ENCODE measurements at places on chromosomes 7 and 10. TPM values are rescaled to one million over a fixed set of nuclear protein-coding genes. Genes with fewer than 3 reads are reported as not detected.
A peak's percentile ranks its signal among the peaks of the same experiment; 100 is the strongest.

The HOXA6 gene
- polyA plus RNA-seq = not detected

The PRSS2 gene
- not detected for polyA plus RNA-seq

The PNLIP gene
- not detected for polyA plus RNA-seq

The ATOH7 gene
- polyA plus RNA-seq = not detected

The NFKB2 gene
- 11.4 TPM for polyA plus RNA-seq

The IL15RA gene
- 22.6 TPM for polyA plus RNA-seq

DNA sequence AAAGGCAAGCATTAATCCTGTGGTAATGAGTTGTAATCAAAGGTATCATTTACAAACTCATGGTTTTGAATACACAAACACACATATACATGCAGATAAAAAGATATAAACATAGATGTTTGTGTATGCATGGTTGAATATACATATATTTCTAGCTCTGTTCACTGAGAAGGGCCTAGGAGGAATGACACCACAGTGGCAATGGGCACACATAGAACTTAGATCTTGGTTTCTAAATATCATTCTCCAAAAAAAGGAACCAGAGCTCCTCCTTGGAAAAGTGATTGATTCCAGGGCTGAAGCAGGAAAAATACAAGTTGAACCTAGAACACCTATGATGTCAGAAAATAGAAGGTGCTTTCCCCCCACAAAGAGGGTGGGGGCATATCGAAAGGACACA, 6.9 kb downstream of the CUL2 start:
- H3K4me1 ChIP-seq = peaks cover 84% of the 10 kb centered on the region
- no peak overlapping the region for H3K4me3 ChIP-seq
- no peak for DNase-seq

DNA sequence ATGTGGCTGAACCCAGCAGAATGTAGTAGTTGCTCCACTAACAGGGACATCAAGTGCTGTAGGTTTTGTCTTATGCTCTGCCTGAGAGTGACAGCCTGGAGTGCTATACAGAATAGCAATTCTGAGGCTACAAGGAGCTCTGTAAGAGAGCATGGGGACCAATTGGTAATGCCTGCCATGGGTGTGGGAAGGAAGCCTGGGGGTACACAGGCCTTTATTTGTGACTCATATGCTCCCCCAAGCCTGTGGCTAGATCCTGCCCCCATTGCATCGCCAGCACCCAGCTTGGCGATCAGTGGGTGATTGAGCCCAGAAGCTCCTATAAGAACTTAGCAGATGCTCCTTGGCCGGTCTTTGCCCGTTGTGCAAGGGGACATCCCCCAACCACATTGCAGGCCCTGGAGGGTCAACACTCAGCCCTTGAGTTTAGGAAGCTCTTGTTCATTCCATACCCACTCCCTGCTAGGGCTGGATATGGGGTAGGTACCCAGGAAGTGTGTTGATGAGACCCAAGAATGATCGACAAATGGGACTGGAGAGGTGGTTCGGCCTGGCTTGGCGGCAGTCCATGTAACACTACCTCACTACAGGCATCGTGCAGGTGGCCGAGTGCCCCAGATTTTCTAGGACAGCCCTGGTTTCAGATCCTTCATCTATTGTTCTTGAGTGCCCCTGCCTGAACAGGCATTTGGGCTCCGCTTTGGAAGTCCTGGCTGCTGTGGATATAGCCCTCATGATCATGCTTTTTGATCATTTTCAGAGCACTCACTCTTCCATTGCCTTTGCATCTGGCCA, 37.7 kb downstream of the ZMIZ1 start:
- H3K4me3 ChIP-seq = no peak overlapping the region
- peaks cover 69% of the 10 kb centered on the region for H3K4me1 ChIP-seq
- no peak overlapping the region for H3K27ac ChIP-seq
- no peak for DNase-seq
- H3K36me3 ChIP-seq = no peaks in the 10 kb centered on the region
- H3K27me3 ChIP-seq = peaks cover 9% of the 10 kb centered on the region

DNA sequence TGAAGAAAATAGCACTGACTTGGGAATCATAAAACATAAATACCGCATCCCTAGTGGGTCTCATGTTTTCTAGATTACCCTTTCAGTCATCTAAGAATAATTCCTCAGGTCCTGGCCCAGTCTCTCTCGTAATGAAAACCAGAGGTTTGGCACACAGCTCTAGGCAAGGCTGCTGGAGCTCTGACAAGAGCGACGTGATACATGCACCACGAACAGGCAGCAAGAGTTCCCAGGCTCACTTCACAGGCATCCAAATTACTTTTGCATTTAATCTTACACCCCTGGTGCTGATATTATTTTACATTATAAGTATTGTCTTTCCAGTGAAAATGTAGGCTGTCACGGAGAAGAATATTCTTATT, 105.2 kb downstream of the THSD7A start:
- no peaks in the 10 kb centered on the region for H3K27me3 ChIP-seq
- H3K36me3 ChIP-seq = no peaks in the 10 kb centered on the region
- H3K4me3 ChIP-seq = no peak overlapping the region

GRCh38 chr7:130901209-130901783, 167.3 kb upstream of the KLF14 start:
- H3K36me3 ChIP-seq = peaks cover 3% of the 10 kb centered on the region
- H3K4me3 ChIP-seq = no peak overlapping the region
- H3K27me3 ChIP-seq = peaks cover 4% of the 10 kb centered on the region
- DNase-seq = no peak
- no peak overlapping the region for H3K27ac ChIP-seq

DNA sequence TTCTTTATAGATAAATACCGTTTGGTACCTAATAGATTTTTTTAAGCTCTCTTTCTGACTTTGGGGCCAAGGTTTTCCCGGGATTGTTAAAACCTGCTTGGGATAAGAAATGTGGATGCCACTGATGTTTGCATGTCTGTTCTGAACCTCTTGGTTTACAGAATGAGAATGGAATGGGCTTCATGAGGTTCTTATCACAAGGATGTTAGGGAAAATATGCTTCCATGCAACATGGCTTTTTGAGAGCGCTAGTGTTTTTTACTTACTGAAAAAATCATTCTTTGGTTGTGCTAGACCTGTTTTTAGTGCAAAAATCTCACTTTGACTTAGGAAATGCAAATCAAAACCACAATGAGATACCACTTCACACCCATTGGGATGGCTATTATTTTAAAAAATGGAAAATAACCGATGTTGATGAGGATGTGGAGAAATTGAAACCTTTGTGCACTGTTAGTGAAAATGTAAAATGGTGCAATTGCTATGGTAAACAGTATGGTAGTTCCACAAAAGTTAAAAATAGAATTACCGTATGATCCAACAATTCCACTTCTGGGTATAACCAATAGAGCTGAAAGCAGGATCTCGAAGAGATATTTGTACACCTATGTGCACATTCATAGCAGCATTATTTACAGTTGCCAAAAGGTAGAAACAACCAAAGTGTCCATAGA, 38.9 kb downstream of the TSPAN14 start:
- peaks cover 3% of the 10 kb centered on the region for H3K27me3 ChIP-seq
- peak overlapping the region; percentile 83 for H3K27ac ChIP-seq
- peak overlapping the region; percentile 81 for H3K4me3 ChIP-seq

DNA sequence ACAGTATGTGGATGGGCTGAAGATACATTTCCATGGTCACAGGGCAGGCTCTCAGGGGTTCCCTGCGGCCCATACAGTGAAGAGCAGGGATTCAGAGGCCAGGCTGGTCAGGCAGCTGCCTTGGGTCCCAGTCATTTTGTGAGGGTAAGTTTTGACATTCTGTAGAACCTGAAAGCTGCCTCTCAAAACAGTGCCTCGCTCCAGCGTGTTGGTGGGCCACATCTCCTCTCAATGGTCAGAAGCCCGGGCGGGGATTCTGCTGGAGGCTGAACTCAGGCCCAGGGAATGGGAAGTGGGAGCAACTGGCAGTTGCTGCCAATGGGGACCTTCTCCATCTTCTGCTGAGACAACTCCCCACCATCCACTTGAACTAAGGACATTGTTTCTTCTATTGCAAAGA, 190.0 kb downstream of the PTPN20 start:
- no peak overlapping the region for H3K4me3 ChIP-seq
- H3K27ac ChIP-seq = no peak overlapping the region
- H3K27me3 ChIP-seq = no peaks in the 10 kb centered on the region
- H3K36me3 ChIP-seq = no peaks in the 10 kb centered on the region
- DNase-seq = no peak

- H3K36me3 ChIP-seq = no peaks in the 10 kb centered on the region
- no peaks in the 10 kb centered on the region for H3K27me3 ChIP-seq
- H3K4me1 ChIP-seq = no peaks in the 10 kb centered on the region
- H3K27ac ChIP-seq = no peak overlapping the region
- no peak overlapping the region for H3K4me3 ChIP-seq
- no peak for DNase-seq
These were observed 266.7 kb upstream of the PLXDC2 start for GRCh38 chr10:19549503-19549902.

DNA sequence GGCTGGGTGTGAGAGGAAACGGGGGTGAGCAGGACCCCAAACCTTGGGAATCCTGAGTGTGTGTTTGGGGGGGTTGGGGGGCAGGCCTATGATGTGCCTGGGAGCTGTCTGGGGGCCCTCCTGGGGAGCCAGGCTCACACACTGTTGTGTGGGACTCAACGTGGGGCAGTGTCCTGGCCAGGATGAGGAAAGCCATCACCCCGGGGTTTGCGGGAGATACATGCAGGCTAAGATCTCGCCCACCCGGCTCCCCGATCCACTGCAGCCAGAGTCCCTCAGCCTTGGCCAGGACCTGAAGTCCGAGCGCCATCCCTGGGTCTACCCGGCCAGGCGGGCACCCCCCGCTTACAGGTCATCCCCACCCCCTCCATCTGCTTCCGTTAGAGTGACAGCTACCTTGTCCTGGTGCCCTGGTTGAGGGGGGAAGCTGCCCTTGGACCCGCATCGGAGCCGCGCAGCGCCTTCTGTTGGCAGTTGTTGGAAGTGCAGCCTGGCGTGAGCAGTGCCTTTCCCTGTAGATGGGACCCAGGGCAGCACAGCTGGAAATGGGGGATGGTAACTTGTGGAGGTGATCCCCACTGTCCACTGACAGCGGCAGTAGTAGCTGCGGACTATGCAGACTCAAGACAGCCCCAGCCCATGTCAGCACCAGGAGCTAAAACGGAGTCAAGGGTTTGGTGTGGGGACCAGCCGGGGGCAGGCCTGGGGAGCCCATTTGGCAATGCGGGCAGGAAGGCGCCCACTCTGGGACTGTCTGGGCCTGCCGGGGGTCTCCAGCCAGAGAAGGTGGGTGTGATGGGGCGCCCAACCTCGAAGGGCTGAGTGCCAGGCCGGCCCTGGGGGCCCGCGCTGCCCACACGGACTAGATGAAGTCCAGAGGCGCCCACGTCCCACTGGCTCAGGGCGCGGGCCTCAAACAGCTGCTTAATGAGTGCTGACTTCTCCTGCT, 885.6 kb upstream of the ZNF722 start:
- no peaks in the 10 kb centered on the region for H3K4me1 ChIP-seq
- no peak overlapping the region for H3K4me3 ChIP-seq

- H3K4me3 ChIP-seq = no peak overlapping the region
- no peak overlapping the region for H3K27ac ChIP-seq
- H3K4me1 ChIP-seq = peaks cover 22% of the 10 kb centered on the region
- no peaks in the 10 kb centered on the region for H3K36me3 ChIP-seq
- peaks cover 4% of the 10 kb centered on the region for H3K27me3 ChIP-seq
These were observed 130.6 kb downstream of the WDR11 start for GRCh38 chr10:120981601-120982391.

GRCh38 chr10:133357285-133358161, at the start of gene FUOM:
FUOM (minus strand) TSS chr10:133358019; CDS start chr10:133358007, 12 bp downstream.
- H3K27ac ChIP-seq = no peak within 1 kb of the TSS
- no peaks in the 10 kb centered on the region for H3K4me1 ChIP-seq
- no peaks in the 10 kb centered on the region for H3K27me3 ChIP-seq
- peak within 1 kb of the TSS; percentile 67 for H3K4me3 ChIP-seq
- DNase-seq = peak; percentile 72

DNA sequence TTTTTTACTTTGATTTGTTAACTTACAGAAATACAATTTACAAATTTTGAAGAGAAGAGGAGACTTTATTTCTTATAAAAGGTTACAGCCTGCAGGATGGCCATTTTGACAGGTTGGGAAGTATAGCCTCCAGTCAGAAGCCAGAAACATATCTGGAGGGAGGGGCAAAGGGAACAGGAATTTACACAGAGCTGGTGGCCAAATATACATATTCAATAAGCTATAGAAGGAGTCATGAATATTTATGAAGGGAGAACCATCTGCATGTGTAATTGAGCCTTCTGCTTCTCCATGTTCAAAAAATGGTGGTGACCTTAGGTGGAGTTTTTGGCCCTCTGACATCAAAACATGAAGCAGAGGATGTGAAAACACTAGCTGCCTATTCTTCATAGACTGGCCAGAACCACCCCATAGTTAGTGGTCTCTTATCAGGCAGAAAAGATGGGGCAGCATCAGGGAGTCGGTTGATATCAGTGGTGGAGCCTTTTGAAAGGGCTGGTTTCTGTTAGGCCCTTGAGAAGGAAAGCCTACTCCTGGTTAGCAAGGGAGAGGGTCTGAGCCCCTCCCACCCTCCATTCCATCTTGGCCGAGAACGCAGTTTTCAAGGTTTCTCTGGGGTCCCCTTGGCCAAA, 57.2 kb downstream of the ENTPD1 start:
- DNase-seq = no peak
- no peak overlapping the region for H3K4me3 ChIP-seq
- H3K27me3 ChIP-seq = no peaks in the 10 kb centered on the region

DNA sequence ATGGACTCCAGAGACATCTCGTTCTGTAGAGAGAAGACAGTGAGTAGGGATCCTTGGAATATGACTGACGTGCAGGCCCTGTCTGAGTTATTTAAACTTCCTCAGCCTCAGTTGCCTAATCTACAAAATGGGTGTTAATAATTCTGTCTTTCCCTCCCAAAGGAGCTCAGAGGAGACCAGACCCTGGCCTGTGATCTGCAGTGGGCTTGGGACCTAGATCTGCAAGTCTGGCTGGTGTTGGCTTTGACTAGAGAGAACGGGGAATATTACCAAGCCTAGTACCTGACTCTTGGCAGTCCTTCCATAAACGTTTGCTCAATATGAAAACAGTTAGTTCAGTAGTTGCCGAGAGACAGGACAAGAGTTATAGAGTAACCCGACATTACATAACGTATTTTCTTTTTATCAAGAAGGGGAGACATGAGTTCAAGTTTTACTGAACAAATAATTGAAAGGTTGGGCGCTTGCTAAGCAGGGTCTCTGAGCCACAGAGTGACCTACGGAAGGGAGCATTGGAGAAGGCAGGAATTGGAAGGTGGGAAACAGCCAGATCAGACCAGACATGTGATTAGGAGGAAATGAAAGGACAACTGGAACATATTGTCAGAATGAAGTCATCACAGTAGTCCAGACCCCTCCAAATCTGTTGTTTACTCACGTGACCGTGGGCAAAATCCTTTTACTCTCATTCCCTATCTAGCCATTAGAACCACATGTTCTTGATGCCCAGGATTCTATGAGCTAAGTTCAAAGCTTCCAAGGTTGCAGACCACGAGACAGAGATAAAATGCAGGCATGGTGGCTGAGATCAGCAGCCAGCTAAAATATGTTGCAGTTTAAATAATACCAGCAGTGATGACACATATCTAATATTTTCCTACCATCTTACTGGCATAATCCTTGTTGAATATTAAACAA, 10.9 kb upstream of the CYP3A4 start:
- DNase-seq = no peak
- peaks cover 6% of the 10 kb centered on the region for H3K27me3 ChIP-seq
- H3K27ac ChIP-seq = no peak overlapping the region
